ENCODE measurements at places on chromosomes 11 and 22. TPM values are rescaled to one million over a fixed set of nuclear protein-coding genes. Genes with fewer than 3 reads are reported as not detected.

- no peak overlapping the region for H3K27ac ChIP-seq
- H3K4me1 ChIP-seq = no peaks in the 10 kb centered on the region
- H3K36me3 ChIP-seq = no peaks in the 10 kb centered on the region
Observed at GRCh38 chr11:117444711-117445658, 117.3 kb downstream of the CEP164 start.

DNA sequence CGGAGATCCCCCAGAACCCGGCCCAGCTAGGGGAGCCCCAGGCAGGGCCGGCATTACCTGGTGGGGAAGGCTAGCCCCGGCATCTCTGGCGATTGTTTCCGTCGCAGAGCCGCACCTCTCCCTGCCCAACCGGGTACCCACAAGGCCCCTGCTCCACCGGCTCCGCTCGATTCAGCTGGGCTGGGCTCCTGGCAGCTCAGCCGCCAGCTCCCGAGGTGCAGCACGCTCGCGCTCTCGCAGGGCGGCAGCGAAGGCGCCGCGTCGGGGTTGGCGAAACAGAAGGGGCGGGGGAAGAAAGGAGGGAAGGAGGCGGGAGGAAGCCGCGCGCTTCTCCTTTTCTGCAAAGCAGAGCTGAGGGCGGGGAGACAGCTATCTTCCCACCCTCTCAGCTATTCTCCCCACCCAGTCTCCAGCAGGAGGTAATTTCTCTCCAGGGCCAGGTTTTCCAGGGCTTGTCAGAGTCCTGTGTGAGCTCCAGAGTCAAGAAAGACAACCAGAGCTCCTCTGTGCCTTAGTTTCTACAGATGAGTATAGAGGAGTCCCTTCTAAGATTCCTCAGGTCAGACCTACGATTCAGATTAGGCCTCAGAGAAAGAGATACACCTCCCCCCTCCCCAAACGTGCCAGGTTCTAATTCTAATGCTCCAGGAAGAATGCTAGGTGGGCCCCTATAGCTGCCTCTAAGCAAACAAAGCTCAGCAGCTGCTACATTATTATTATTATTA, 62.0 kb downstream of the PAK1 start:
- no peaks in the 10 kb centered on the region for H3K27me3 ChIP-seq
- DNase-seq = peak; percentile 84
- peak overlapping the region; percentile 48 for H3K27ac ChIP-seq
- H3K4me1 ChIP-seq = peaks cover 48% of the 10 kb centered on the region

DNA sequence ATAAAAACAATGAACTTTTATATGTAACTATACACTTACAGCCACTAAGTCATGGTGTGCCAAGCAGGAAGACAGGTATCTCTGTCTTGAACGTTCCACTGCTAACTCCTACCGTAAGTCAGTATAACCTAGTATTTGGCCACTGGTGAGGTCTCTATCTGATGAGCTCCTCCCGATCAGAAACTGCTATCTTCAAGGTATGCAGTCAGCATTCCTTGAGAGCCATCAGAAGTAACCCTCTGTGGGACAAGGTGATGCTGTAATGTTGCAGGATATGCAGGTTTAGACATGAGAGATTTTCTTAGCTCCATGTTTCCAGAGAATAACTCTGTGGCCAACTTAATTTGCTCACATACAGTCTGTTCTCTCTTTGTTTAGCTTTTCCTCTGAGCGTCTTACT, 397.9 kb upstream of the CCDC90B start:
- no peak for DNase-seq
- no peak overlapping the region for H3K27ac ChIP-seq
- no peaks in the 10 kb centered on the region for H3K36me3 ChIP-seq
- no peak overlapping the region for H3K4me3 ChIP-seq
- H3K27me3 ChIP-seq = no peaks in the 10 kb centered on the region
- no peaks in the 10 kb centered on the region for H3K4me1 ChIP-seq

DNA sequence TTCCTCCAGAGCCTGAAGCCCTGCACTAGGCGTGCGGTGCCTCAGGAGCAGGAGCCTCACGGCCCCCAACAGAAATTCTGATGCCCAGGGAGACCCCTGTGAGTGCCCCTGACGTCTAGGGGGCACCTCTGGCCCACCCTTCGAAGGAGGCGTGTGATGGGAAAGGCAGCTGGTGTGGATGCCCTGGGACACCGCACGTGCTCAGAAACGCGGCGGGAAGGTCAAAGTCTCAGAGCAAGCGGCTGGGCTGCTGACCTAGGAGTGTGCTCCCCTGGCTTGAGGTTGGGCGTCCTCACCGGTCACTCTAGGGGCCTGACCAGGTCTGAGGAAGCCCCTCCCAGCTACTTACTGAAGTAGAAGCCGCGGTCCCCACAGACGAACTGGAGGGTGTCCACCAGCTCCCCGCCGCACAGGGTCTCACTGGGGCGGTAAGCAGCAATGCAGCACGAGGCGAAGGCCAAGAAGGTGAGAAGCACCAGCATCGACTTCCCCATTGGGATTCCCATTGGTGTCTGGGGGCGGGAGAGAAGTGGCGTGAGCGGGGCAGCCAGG, 4.1 kb downstream of the IGF2 start:
- no peaks in the 10 kb centered on the region for H3K36me3 ChIP-seq
- H3K4me3 ChIP-seq = no peak overlapping the region
- no peak overlapping the region for H3K27ac ChIP-seq
- DNase-seq = no peak
- H3K4me1 ChIP-seq = no peaks in the 10 kb centered on the region

- DNase-seq = peak; percentile 95
- no peaks in the 10 kb centered on the region for H3K27me3 ChIP-seq
- H3K4me3 ChIP-seq = peak overlapping the region; percentile 74
- H3K27ac ChIP-seq = peak overlapping the region; percentile 86
Observed at GRCh38 chr22:40651563-40652501, 15.3 kb upstream of the MRTFA start.

DNA sequence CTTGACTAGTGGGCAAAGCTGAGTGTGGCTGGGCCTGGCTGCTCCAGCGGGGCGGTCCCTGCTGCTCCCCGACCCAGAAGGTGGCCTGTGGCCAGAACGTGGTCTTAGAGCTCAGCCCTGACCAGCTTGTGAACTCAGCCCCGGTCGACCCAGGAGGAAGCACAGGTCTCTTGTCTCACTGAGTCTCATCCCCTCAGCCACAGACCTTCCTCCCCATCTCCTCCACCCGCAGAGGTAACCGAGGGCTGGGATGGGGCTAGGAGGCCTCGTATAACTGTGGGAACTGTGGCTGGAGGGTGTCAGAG, 546.2 kb upstream of the B3GAT1 start:
- H3K27ac ChIP-seq = no peak overlapping the region
- no peaks in the 10 kb centered on the region for H3K4me1 ChIP-seq
- peaks cover 6% of the 10 kb centered on the region for H3K27me3 ChIP-seq
- no peak for DNase-seq
- H3K4me3 ChIP-seq = no peak overlapping the region

DNA sequence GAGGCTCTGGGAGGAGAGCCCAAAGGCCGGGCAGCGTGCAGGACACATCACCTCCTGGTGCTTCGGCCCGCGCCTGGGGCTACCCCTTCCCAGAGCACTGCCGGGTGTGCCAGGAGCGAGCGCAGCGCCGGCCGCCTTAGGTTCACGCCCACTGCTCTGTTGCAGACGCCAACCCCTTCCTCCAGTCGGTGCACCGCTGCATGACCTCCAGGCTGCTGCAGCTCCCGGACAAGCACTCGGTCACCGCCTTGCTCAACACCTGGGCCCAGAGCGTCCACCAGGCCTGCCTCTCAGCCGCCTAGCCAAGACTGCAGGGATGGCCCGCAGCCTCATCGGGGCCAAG, 79.0 kb downstream of the MED15 start:
- peaks cover 2% of the 10 kb centered on the region for H3K36me3 ChIP-seq
- H3K4me1 ChIP-seq = no peaks in the 10 kb centered on the region
- no peak overlapping the region for H3K4me3 ChIP-seq

- DNase-seq = no peak
- no peaks in the 10 kb centered on the region for H3K27me3 ChIP-seq
- no peak overlapping the region for H3K27ac ChIP-seq
- H3K4me1 ChIP-seq = no peaks in the 10 kb centered on the region
Observed at GRCh38 chr11:70778883-70779282, 380.6 kb downstream of the CTTN start.

DNA sequence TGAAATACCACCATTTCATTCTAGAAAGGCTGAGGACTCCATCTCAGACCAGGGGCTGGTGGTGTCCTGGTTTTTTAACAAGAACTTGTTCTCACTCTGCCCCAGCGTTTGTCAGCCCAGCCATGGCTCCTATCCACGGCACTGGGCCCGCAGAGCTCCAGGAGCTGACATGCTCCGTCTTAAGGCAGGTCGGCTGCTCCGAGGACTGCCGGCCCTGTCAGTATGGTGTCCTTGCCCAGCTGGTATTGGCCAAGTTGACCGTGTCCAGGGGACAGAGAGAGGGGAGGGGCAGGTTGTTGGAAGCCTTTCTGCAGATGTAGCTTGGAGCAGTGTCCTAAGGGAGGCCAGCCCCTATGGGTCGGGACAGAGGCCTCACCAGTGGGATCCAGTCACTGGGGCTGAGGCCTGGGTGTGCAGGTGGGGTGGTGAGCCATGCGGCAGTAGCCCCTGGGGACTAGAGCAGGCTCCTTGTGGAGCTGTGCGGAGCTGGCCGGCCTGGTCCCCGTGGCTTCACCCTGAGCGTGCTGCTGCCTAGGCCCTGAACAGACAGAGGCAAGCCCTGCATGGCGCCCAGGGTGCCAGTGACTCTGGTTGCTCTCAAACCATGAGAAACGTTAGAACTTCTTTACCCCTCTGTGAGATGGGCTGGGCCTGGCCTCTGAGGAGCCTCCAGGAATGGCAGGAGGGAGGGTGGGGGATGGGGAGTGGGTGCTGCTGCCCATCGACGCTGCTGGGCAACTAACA, 39.9 kb upstream of the KCNQ1OT1 start:
- H3K4me3 ChIP-seq = no peak overlapping the region
- no peaks in the 10 kb centered on the region for H3K27me3 ChIP-seq
- H3K4me1 ChIP-seq = no peaks in the 10 kb centered on the region
- no peak for DNase-seq
- no peak overlapping the region for H3K27ac ChIP-seq

- H3K4me1 ChIP-seq = no peaks in the 10 kb centered on the region
- no peak overlapping the region for H3K4me3 ChIP-seq
- H3K36me3 ChIP-seq = peaks cover 3% of the 10 kb centered on the region
- no peaks in the 10 kb centered on the region for H3K27me3 ChIP-seq
Observed at GRCh38 chr22:39194098-39194497, 41.6 kb upstream of the CBX7 start.

KLHDC7B gene
- 49.1 TPM for total RNA-seq

C1QTNF5 gene
- not detected for total RNA-seq

MMP27 gene
- total RNA-seq = not detected

RAG2 gene
- not detected for total RNA-seq
